NCI-H1092 (cell line): ENCODE measurements at places on chromosomes 5 and 9.

DNA sequence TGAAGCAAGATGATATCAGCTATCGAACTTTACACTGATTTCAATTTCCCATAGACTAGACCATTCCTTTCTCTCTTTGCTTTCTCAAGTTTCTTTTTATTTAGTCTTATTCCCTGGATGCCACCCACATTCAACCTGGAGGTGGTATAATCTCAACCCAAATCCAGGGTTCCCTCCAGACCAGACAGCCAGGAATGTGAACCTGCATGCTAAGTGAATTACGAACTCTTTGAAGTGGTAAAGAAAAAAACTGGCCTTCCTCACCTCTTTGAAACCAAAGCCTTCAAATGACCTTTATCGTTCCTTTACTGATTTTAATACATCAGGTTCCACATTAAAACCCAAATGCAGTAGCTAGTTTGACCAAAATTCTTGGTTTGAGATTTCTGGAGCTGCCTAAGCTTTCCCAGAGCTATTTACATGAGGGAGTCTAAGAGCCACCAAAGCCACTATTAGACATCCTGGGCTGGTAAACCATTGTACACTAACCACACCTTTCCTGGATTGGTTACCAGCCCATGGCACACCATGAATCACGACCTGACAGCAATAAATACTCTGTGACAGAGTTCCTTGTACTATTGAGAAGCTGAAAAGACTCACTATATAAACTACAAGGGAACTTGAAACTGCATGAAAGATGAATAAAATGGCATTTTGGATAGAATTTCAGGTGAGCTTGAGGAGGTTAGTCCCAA, 323.7 kb downstream of the ADAMTS6 start:
- DNase-seq = no peak

DNA sequence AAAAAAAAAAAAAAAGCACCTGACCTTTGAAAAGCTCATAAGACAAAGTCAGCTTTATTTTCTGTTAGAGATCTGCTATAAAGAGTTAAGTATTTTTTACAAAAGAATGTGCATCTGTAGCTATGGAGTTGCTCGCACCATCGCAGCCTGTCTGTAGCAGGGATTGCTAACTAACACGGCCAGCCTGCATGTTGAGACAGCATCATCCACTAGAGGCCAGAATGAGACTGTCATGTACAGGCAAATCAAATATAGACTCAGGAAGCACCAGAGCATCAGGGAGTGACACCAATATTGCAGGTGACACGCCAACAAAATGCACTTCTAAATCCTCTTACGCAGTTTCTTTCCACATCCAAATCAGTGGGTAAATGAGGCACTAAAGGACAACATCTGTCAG, 136.3 kb upstream of the RASEF start:
- peak; percentile 66 for DNase-seq

GRCh38 chr5:149702934-149703646, 27.0 kb upstream of the PPARGC1B start:
- DNase-seq = no peak

- no peak for DNase-seq
These were observed 293.2 kb downstream of the EPB41L4A start for GRCh38 chr5:112125903-112126302.

GRCh38 chr5:76818844-76819831, at the start of gene F2RL1:
F2RL1 (plus strand) TSS chr5:76819030; CDS start chr5:76819183, 153 bp downstream.
- DNase-seq = no peak
